Effector CD8-positive, alpha-beta T cell (primary cell): ENCODE measurements at places on chromosomes 11 and 22.

DNA sequence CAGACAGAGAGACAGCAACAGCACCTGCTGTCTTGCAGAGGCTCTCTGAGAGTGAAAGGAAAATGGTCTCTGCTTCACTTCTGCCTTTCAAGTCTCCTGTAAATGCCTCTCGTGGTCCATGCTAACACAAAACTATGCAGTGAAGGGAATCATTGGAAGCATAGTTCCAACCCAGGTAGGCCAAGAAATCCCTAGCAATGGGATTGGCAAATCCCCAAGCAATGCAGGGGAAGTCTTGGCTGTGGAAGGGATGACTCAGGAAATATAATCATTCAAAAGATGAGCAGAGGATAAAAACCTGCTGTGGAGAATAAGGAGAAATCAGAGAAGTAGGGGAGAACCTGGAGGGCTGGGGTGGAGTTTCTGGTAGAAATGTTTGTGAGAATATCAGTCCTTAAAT, 216.1 kb upstream of the ZBED5 start:
- DNase-seq: no peak

DNA sequence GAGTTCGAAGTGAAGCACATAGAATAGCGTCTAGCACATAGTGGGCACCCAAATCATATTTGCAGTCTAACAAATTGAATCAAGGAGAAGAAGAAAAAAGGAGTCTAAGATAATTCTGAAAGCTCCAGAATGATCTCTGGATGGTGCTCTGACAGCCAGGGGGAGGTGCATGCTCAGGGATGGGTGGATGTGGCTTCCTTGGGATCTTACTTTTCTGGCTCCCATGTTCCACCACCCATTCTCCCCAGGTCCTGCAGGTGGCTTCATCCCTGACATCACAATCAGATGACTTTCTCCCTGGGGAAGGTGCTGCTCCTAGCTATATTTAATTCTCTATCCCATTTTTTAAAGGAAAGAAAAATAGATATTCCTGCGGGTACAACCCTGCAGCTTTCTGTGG, 381.9 kb downstream of the CADM1 start:
- no peak for DNase-seq

GRCh38 chr11:59427068-59427382, 812 bp upstream of the OR5A2 start:
- DNase-seq: no peak

DNA sequence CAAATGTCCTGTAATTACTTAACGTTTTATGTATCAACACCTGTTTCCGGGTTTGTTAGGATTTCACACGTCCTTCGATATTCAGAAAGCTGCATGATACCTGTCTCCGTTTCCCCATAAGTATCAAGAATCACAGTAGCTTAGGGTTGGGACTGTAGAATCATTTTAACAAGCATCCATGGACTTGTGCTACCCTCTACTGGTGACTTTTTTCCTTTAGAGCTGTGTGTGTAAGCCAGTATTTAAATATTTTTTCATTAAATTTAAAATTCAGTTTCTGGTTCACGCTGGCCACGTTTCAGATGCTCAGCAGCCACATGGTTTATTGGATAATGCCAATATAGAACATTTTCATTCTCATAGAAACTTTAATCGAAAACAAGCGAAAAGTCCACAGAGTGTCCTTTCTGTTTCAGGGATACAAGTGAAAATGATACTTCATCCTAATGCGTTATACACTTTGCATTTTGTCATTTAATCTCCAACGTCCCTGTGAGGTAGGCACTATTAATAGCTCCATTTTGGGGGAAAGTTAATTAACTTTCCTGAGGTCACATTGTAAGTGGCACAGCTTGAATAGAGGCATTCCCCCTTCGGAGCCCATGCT, 61.5 kb upstream of the SLC25A18 start:
- DNase-seq: no peak

DNA sequence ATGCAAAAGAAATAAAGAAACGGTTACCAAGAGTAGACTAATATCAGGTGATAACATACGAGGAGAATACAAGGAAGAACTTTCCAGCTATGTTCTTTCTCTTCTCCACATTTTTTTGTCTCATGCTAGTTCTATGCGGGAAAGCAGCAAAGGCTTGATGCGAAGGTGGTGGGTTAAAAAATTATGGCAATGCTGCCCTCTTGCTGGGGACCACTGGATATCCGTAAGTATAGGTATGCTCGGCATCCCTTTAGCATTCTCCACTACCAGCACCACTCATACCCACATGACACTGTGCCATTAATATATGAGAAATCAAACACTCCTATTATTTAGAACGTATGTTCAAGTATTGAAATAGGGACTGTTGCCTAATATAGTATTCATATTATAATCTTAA, 776.4 kb downstream of the LRRC4C start:
- DNase-seq: no peak

DNA sequence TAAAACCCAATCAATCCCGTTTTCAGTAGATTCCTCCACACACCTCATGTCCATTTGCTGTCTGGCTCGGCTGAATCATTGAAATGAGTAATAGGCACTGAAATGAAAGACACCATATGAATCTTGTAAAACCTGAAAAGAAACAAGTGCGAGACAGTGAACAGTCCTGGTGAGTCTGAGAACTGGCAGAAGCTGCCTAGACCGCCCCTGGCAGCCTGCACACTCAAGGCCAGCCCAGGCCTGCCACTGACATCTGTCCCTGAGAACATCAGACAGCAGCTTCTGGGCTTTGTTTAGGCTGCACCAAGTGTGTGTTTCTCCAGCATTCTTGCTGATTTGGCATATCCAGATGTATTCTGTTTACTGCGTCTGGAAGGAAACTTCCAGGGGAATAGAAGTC, 44.8 kb downstream of the ENDOD1 start:
- DNase-seq: no peak

GRCh38 chr11:46456269-46457001, 64.9 kb upstream of the CHRM4 start:
- DNase-seq: no peak

- no peak for DNase-seq
These were observed 65.6 kb upstream of the FAR1 start for GRCh38 chr11:13602844-13603243.

- DNase-seq: no peak
These were observed 6.7 kb upstream of the APOL4 start for GRCh38 chr22:36208162-36208765.

DNA sequence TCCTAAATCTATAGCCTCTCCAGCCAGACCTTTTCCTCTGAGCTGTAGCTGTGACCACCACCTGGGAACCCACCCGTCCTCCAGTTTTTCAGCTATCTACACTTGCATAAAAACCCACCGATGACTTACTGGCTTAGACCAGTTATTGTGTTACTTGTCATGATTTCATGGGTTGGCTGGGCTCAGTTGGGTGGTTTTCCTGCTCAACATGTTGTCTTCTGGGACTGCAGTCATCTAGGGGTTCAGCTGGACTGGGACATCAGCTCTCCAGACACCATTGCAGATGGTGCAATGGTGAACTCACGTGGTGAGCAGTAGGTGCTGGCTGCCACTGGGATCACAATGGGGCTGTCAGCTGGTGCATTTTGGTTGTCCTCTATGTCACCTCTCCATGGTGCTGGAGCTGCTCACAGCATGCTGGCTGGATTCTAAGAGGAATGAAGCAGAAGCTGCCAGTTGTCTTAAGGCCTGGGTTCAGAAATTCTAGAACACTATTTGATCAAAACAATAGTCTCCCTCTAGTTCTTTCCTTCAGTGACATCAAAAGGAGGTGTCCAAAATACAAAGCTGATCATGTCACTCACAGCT, 1.3 kb upstream of the SYT13 start:
- DNase-seq: no peak

DNA sequence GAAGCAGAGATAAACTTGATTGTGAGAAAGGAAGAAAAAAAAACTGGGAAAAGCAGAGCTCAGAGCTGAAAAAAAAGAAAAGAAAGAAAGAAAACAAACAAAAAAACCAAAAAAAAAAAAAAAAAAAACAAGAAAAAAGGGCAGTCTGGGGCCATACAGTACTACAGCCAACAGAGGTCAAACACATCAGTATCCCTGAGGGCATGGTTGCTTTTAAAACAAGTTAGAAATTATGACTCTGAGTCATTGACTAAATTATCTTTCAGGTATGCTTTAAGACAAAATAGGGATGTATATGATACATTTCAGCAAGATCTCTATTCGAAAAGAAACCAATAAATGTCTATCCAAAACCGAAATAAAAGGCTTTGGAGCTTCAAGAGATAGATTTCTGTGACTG, 37.1 kb upstream of the TLCD5 start:
- DNase-seq: no peak

- no peak for DNase-seq
These were observed 19.9 kb downstream of the TRIM29 start for GRCh38 chr11:120117991-120118390.

- no peak for DNase-seq
These were observed 88.1 kb downstream of the MN1 start for GRCh38 chr22:27713461-27713860.

- DNase-seq: no peak
These were observed 7.8 kb downstream of the KIRREL3 start for GRCh38 chr11:126992804-126993111.

- no peak for DNase-seq
These were observed 8.3 kb downstream of the CD44 start for GRCh38 chr11:35147235-35147634.

DNA sequence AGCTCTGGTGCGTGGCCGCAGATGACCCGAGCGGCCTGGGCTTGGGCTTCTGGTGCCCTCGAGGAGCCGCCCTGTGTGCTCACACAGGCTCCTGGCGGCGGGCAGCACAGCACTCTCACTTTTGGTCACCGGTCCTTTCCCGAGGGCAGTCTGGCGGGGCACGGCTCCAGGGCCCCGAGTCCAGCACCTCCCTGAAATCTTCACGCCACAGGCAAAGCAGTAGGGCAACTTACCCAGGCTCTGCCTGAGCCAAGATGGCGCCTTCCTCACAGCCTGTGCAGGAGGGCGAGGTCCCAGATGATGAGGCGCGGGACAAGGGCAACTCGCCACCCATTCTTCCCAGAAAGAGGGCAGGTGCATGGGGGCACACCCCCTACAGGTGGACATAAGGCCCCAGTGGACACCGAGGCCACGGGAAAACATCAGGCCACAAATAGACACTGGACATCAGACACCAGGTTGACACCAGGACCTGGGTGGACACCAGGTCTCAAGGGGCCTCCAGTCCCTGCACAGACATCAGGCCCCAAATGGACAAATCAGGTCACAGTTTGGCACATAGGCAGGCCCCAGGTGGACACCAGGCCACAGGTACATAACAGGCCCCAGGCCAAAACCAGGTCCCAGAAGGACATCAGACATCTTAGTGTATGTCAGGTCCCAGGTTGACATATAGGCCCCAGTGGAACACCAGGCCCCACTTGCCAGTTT, 57.6 kb upstream of the SEPTIN5 start:
- DNase-seq: no peak

DNA sequence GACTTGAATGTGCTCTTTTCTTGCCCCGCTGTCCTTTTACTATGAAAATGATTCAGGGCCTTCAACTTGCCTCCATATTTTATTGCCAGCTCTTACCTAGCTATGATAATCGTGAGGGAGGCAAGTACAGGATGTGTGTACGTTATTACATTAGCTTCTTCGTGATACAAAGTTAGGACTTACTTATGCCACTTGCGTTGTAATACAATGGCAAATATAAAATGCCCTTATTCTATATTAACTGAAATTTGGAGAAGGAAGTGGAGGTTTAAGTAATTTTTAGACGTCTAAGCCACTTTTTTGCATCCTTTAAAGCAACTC, 10.8 kb upstream of the CCT8L2 start:
- no peak for DNase-seq

GRCh38 chr11:57269571-57270021, 32.5 kb upstream of the APLNR start:
- DNase-seq: no peak

GRCh38 chr11:69680688-69681087, 5.5 kb upstream of the LTO1 start:
- DNase-seq: no peak

DNA sequence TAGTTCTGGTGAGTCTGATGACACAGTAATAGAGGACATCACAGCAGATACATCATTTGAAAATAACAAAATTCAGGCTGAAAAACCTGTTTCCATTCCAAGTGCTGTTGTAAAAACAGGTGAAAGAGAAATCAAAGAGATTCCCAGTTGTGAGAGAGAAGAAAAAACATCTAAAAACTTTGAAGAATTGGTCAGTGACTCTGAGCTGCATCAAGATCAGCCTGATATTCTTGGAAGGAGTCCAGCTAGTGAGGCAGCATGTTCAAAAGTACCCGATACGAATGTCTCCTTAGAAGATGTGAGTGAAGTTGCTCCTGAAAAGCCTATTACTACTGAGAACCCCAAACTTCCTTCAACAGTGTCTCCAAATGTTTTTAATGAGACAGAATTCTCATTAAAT, 38.7 kb downstream of the RTN3 start:
- no peak for DNase-seq
